Stimulated activated CD4-positive, alpha-beta T cell treated with anti-CD3 and anti-CD28 coated beads, Interleukin-2, amount 100 ng/mL, for 24 hours (primary cell): ENCODE measurements at places on chromosomes 1 and 21.

- no peak for DNase-seq
These were observed 3.5 kb upstream of the LHX9 start for GRCh38 chr1:197913495-197914276.

GRCh38 chr1:43443197-43443946, 10.4 kb downstream of the HYI start:
- DNase-seq, result no peak

DNA sequence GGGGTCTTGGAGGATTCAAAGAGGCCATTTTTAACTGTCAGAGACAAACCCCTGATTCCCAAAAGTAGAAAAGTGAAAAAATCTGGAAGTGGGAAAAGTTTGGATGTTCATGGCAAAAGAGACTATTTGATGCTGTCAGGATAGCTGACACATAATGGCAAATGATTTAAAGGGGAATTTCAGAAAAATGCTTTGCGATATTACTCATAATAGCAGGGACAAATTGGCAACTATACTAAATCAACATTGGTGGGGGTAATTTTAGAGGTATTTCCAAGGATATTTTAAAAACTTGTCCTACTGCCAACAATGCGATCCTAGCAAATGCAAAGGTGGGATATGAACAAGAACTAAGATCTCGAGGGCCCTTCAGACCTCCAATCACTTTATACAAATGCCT, 5.3 kb upstream of the GSTM4 start:
- no peak for DNase-seq

GRCh38 chr1:167663002-167663772, 33.2 kb downstream of the RCSD1 start:
- DNase-seq, result no peak

GRCh38 chr1:113031171-113031933, 41.6 kb upstream of the LRIG2 start:
- no peak for DNase-seq

GRCh38 chr1:23720256-23720995, 22.8 kb upstream of the ELOA start:
- no peak for DNase-seq

- no peak for DNase-seq
These were observed 56.1 kb downstream of the NDUFS5 start for GRCh38 chr1:39082010-39082799.

GRCh38 chr21:46122758-46123683, 25.1 kb downstream of the COL6A2 start:
- DNase-seq, result no peak

- no peak for DNase-seq
These were observed 401 bp upstream of the PRUNE1 start for GRCh38 chr1:151007853-151008243.

DNA sequence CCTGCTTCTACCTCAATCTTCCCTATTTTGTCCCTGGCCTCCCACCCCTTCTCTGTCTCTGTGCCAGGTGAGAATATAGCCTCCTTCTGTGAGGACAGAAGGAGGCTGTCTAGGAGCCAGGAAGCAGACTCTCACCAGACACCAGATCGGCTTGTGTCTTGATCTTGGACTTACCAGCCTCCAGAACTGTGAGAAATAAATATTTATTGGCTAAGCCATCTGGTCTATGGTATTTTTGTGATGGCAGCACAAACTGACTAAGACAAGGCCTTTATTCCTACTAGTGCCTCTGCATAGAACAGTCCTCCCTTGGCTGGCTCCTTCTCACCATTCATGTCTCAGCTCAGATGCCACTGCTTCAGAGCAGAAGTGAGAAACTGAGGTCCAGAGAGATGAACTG, 1.9 kb downstream of the GPN2 start:
- DNase-seq, result no peak

GRCh38 chr1:225468270-225469020, 40.6 kb upstream of the LBR start:
- DNase-seq, result no peak

GRCh38 chr1:79777481-79778219, 771.1 kb upstream of the ADGRL4 start:
- no peak for DNase-seq

DNA sequence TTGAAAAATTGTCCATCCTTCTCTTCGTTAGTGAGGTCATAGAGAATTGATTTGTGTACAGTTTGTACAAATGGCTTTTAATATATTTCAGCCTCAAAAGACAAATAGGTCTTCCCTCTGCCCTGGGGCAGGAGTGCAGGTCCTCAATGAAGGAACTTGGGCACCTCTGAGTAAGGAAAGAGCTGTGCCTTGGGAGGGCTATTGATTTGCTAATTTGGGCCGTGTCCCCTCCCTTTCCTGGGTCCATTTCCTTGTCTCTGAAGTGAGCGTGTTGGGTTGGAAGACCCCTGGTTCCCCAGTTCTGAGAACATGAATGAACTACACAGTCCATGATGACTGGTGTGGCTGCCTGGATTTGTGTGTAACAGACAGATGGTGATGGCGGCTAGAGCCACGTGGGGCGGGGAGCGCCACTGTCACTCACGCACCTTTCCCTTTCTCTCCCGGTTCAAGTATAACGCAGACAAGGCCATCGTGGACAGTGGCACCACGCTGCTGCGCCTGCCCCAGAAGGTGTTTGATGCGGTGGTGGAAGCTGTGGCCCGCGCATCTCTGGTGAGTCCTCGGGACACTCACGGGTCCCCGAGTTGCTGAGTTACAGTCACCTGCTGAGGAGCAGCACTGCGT, 71.0 kb upstream of the FAM3B start:
- DNase-seq, result no peak

- DNase-seq, result no peak
These were observed 48.5 kb upstream of the WARS2 start for GRCh38 chr1:119188926-119189325.

GRCh38 chr1:154869351-154870114, 548 bp downstream of the KCNN3 start:
- DNase-seq, result no peak

DNA sequence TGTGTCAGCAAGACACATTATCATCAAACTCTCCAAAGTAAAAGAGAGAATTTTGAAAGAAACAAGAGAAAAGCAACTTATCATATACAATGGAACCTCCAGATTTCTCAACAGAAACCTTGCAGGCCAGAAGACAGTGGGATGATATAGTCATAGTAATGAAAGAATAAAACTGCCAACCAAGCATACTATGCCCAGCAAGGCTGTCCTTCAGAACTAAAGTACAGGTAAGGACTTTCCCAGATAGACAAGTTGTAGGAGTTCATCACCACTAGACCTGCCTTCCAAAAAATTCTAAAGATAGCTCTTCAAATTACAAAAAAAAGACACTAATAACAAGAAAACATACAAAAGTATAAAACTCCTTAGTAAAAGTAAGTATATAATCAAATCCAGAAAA, 33.2 kb upstream of the FOXD3 start:
- no peak for DNase-seq

DNA sequence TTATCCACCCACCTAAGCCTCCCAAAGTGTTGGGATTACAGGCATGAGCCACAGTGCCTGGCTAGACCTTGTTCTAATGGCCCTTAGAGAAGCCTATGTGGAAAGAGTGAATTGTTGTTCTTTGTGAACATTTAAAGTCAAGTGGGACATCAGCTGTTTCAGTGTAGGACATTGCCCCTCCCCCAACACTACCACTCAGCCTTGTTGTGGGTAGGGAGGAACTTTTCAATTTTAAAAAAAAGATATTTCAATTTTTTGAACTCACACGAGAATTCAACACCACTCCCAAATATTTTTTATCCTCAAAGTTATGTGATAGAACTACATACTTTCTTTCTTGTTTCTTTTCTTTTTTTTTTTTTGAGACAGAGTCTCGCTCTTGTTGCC, 36.7 kb upstream of the TMEM222 start:
- DNase-seq, result no peak

- no peak for DNase-seq
These were observed 13.9 kb upstream of the SCMH1 start for GRCh38 chr1:41255978-41256377.

GRCh38 chr1:77288275-77288674, 6.5 kb downstream of the AK5 start:
- no peak for DNase-seq

DNA sequence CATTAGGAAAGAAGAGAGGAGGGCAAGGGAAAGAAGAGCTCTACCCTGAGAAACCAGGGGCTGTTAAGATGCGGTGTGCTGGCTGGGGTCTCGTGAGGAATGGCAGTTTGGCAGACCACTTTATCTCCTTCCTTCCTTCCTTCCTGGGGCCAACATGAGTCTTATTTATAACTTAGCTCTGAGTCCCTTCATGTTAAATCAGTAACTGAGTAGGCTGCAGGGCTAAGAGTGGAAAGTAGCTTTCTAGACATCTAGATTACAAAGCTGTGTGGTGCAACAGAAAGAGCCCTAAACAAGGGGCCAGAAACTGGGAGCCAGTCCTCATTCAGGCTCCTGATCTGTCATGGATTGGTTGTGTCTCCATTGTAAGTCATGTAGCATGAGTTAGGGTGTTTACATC, 135.4 kb upstream of the DUSP10 start:
- no peak for DNase-seq

DNA sequence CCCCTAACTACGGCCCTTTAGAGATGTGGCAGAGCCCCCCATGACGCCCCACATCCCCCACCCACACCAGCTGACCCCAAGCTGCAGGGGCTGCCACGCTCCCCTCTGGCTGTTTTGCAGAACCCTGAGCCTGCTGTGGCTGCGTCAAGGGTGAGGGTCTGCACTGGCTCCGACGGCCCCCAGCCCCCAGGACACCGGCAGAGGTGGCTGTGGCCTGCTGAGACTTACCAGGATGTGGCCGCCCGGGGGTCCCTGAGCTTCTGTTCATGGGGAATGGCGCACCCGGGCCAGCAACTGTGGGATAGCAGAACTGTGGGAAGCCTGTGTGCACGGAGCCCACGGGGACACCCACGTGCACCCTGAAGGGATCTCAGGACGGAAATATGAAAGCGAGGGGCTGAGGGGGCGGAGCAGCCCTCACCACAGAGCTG, 12.8 kb upstream of the RNF223 start:
- no peak for DNase-seq

DNA sequence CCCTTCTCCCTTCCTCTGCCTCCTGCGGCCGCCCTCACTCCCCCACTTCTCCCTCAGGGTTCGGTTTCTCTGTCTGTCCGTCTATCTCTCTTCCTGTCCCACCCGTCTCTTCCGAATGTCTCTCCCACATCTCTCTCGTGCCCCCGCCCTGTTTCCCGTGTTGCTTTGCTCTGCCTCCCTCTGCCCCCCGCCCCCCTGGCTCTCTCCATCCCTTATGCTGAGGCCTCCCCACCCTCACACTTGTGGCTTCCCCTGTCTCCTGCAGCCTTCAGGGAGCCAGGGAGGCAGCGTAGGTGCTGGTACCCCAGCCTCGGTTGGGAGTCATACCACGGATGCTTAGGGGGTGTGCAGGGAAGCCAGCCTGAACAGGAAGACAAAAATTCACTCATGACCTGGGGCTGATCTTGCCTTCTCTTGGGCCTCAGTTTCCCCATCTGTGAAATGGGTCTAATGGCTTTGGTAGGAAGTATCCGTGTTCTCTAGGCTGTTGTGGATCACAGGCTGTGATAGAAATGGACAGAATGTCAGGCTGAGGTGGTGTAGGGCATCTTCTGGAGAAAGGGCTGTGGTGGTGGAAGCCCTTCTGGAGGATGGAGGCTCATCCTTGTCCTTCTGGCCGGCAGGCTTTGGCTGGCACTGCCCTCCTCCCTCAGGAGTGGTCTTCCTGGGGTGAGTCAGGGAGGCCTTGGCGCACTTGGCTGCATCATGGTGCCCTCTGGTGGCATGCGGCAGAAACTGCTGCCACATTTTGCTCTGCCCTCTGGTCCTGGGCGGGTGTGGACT, 55.5 kb downstream of the FOXO6 start:
- peak; percentile 67 for DNase-seq

GRCh38 chr1:85278853-85279314, 2.5 kb upstream of the BCL10 start:
- DNase-seq, result peak; percentile 46

- DNase-seq, result no peak
These were observed 97.2 kb downstream of the VPS13D start for GRCh38 chr1:12326986-12327385.

- DNase-seq, result no peak
These were observed 8.7 kb upstream of the MAP3K7CL start for GRCh38 chr21:29121759-29122158.

DNA sequence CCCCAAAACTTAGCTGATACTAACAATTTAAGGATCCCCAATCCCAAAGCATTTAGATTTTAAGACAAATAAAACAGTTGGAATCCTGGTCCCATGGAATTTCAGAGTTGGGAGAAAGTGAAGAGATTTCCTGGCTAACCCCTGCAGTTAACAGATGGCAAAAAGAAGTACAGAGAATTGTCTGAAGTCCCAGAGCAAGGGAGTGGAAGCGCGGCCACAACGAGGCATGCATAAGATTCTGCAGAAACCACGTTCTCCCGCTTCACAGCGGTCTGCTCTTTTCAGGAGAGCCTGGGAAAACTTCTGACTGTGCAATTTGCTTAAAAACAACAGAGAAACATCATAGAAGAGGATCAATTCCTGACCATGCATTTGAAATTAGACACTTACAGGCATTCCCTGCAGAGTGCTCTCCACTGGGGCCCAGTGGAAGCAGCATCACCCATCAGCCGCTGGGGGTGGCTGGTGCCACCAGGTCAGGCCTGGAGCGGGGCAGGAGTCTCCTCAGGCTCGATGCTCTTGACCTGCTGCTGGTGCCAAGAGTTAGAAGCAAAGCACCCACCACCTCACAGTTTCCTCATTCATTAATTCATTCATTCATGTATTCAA, 226.7 kb upstream of the POU3F1 start:
- DNase-seq, result no peak

GRCh38 chr1:161678500-161678899, 15.6 kb downstream of the FCGR2B start:
- DNase-seq, result no peak

DNA sequence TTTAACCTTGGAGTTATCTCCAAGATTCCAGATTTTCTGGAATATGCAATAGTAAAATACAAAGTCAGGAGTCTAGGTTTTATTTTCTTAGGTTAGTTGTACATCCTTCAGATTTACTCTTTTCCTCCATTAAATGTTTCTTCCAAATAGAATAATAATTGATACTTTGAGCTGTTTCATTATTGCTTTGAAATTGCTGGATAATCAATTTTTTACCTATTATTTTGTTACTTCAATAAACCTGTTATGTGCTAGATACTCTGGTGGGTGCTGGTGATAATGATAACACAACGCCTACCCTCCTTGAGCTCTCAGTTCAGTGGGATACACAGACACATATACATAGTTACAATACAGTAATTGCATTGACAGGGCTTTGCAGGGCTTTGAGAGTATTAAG, 79.4 kb downstream of the GPR161 start:
- no peak for DNase-seq

GRCh38 chr1:3156936-3157335, 87.9 kb downstream of the PRDM16 start:
- no peak for DNase-seq

GRCh38 chr1:209926045-209926444, 12.0 kb upstream of the SYT14 start:
- DNase-seq, result no peak

- peak; percentile 62 for DNase-seq
These were observed 17.4 kb upstream of the KCNAB2 start for GRCh38 chr1:6028042-6028850.

DNA sequence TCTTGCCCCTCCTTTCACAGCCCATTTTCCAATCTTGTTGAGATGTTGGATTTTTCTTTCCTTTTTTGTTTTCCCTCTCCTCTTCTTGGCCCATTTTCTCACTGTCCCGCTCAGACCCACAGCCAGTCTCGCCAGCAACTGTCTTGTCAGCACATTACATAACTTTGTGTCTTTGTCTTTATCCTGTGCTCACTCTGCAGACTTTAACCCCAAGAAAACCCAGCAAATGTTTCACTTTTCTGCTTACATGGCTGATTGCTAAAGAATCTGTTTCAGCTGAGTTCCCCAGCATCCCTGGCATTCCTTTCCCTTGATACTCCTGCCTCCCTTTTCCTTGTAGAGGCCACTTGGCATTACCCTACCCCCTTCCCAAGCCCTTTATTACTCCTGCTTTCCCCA, 74.6 kb downstream of the ZNF648 start:
- DNase-seq, result no peak
